Spleen (tissue), 13 donors: ENCODE measurements at places on chromosomes 1 and 21. TPM values are rescaled to one million over a fixed set of nuclear protein-coding genes. Genes with fewer than 3 reads are reported as not detected.

The SOX13 gene
- 28.0 TPM for total RNA-seq

The CRYAA gene
- not detected for total RNA-seq

DNA sequence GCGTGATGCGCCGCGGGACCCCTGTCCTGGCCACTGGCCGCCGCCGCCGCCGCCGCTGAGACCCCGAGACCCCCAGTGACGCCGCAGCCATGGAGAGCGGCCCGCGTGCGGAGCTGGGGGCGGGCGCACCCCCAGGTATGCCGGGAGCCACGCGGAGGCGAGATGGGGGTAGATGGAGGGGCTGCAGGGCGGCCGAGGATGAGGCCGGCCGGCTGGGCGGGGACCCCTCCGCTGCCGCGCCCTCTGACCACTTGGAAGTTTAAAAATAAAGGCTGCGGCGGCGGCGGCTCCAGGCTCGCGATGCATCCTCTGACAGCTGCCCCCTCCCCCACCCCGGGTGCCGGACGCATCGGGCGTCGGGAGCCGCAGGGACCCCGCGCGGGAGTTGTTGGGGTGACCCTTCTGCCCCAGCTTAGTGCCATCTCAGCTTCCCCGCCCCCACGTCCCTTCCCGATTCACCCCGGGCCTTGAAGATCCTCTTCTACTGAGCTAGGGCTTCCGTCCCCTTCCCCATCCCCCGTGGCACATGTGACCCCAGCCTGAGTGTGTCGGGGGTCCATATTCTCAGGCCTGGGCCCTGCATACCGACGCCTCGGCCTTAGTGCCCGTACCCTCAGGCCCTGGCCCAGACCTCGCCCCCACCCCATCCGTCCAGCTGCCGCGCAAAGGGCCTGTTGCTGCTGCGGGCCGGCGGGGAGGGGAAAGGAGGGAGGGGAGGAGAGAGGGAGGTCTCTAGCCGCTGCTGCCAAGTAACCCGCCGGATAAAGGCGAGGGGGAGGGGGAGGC, 562 bp downstream of the MAP7D1 start:
- DNase-seq, result peak; percentile 93

DNA sequence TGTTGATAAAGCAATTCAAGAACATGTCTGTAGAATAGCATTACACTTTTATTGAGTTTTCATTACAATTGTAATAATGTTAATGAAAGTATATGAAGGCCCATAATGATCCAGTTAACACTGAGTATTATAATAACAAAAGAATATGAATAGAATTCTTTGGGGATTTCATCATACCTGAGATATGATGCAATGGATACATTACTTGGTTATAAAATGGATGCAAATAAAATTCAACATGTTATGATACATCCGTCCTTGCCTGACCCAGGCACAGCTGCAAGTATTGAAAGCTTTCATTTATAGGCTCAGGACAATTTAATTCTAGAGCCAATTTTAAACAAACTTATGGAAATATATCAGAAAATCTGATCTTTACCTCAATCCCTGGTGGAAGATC, 8.2 kb upstream of the KCNA3 start:
- no peak for DNase-seq

- DNase-seq, result no peak
These were observed 81.3 kb upstream of the LYST start for GRCh38 chr1:235947989-235948388.
